ENCODE measurements at places on chromosomes 2 and 18.

- no peak for DNase-seq
These were observed 125.7 kb downstream of the UXS1 start for GRCh38 chr2:106068451-106068850.

GRCh38 chr2:66170744-66171330 is 264.1 kb upstream of the MEIS1 start:
- DNase-seq = no peak

DNA sequence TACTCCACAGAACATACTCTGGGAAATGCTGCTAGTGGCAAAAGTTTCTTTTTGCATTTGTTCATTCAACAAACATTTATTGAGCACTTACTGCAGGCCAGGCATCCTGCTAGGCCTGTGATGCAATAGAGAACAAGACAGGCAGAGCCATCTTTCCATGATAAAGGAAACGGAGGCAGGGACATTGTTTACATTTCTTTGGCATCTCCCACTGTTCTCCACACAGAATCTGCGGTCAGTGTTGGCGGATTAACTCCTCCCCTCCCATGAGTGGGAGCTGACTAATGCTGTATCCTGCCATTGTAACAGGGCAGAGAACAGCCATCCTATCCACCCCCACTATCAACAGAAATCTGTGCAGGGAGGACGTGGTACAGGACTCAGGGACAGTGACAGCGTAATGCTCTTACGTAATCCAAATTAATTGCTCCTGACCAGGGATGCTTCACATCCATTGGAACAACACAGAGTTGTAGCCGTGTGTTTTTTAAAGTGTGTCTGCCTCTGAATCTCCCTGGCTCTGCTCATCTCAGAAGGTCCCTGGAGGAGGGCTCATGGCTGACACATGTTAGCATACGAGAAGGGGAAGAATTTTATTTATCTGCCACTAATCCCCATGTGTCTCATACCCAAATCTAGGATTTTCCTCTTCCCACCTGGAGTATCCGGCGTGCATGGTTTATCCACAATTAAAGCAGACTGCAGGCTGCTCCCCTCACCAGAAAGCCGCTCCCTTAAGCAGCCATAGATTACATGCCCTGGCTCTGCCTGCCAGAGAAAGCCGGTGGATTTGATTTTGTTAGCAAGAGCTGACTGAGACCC is 32.3 kb downstream of the STEAP3 start:
- DNase-seq = no peak

DNA sequence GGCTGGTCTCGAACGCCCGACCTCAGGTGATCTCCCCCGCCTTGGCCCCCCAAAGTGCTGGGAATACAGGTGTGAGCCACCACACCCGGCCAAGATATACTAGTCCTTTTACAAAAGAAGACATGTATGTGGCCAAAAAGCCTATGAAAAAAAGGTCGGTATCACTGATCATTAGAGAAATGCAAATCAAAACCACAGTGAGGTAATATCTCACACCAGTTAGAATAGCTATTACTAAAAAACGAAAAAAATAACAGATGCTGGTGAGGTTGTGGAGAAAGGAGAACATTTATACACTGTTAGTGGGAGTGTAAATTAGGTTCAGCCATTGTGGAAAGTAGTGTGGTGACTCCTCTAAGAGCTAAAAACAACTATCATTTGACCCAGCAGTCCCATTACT is 26.4 kb downstream of the KLHL23 start:
- DNase-seq = no peak

DNA sequence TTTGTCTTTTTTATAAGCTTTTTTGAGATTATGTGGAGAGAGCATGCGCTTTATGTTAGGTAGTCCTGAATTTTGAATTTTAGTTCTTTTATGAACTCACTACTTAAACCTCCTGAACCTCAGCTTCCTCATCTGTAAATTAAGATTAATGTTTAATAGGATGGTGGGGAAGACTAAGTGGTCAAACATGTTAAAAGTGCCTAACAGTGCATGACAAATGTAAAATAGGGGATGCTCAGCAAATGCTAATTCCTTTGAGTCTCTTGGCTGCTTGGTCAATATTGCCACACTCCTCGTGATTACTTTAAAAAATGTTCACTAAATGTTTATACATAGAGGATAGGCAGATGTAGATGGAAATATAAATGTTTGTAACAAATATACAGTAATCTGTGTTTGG is 6.8 kb downstream of the BIRC6 start:
- DNase-seq = no peak

GRCh38 chr18:44198612-44199284 is 481.9 kb upstream of the SETBP1 start:
- DNase-seq = no peak

- DNase-seq = peak; percentile 52
These were observed 50.1 kb downstream of the ITGAV start for GRCh38 chr2:186639939-186640338.

DNA sequence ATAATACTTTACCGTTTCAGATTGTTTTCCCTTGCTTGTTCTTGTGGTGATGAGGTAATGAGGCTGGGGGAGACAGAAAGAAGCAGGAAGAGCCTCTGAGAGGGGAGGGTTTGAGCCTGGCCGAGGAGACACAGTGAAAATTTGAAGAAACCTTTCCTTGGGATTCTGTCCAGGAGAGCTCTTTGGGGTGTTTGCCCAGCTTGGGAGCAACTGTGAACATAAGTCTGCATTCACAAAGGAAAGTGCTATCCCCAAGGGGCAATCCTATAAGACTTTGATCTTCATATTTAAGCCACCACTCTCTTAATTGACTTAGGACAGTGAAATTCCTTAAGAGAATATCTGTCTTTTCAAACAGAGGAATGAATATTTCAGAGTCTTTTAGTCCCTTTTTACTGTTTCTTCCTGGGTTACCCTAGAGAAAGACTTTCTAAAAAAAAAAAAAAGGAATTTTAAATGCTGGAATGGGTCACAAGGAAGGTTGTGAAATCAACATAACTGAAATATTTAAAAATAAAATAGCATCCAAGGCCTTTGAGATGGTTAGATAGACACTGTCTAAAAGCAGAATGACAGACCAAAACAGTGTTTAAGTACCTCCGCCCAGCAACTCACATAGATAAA is 52.5 kb upstream of the STAM2 start:
- no peak for DNase-seq

GRCh38 chr18:11586896-11587295 is 22.5 kb upstream of the SLC35G4 start:
- DNase-seq = no peak

DNA sequence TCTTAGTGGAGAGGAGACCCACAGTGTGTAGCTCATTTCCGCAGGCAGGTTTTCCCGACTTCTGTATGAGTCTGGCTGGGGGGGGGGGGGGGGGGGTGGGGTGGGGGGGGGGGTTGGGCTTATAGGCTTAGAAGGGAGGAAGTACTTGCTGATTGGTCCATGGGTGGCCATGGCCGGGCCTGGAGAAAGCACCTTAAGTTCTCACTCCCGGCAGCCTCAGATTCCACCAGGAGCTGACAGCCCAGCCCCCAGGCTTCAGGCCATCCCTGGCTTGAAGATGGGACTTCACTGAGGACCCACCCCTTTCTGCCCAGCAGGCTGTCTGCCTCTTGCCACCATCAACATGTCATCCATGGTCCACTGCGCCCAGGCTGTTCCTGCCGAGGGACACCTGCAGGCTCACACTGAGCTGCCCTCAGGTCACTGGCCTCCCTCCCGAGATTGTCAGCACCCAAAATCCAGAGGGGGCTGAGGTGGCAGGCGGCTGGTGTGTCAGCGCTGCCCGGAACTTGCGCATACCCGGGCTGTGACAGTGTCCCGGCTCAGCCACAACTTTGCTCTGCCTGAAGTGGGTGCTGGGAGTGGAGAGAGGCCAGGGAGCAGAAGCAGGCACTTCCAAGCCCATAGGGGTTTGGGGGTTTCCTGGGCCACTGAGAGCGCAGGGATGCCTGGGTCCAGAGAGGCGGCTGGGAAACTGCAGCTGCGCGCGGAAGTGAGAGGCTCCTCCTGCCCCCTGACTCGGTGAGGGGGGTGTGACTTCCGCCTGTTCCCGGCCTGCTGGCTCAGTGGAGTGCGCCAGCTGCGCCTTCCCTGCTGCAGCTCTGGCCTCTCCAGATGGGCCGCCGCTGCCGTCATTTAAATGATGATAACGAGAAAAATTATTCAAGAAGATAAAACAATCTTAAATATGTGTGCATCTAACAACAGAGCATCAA is 256.1 kb downstream of the RPRM start:
- no peak for DNase-seq

GRCh38 chr18:3612315-3612714 is 162.3 kb downstream of the TGIF1 start:
- no peak for DNase-seq

GRCh38 chr2:125745514-125745913 is 910.4 kb upstream of the GYPC start:
- DNase-seq = no peak

DNA sequence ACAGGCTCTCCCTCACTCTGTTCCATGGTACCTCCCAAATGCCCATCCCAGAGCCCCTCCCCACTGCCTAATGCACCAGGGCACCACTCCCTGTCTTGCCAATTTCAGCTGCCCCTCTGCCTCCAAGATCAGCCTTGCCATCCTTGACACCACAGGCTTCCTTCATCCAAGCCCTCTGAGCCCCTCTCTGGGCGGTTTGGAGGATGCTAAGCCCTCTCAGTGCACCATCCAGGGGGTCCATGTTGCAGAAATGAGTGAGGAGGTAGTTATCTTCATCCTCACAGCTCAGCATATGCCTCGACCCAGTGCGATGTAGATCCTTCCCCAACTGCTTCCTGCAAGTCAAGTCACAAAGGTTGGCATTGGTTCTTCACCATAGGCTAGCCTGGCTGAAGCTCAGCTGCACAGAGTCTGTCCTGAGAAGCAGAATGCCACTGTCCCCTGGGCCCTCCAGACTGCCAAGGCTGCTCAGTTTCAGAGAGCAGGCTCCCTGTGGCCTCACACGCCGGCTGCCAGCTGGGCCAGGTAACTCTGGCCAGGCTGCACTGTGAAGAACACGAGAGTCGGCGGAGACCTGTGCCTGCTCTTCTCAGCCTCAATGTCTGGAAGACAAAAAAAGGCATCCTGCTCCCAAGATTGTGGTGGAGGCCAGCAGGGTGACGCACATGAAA is 9.9 kb upstream of the MAP3K2 start:
- DNase-seq = no peak

- no peak for DNase-seq
These were observed 242.9 kb upstream of the ID2 start for GRCh38 chr2:8438996-8439395.

- DNase-seq = no peak
These were observed 203.8 kb upstream of the SIX2 start for GRCh38 chr2:45212953-45213635.

- DNase-seq = no peak
These were observed 23.0 kb upstream of the ACTR2 start for GRCh38 chr2:65204461-65205210.

- DNase-seq = no peak
These were observed 248.0 kb upstream of the PXDN start for GRCh38 chr2:1992280-1992679.

- DNase-seq = no peak
These were observed 9.6 kb upstream of the KCNG2 start for GRCh38 chr18:79787865-79788733.

- no peak for DNase-seq
These were observed 40.4 kb upstream of the SMAD2 start for GRCh38 chr18:47970664-47971531.

DNA sequence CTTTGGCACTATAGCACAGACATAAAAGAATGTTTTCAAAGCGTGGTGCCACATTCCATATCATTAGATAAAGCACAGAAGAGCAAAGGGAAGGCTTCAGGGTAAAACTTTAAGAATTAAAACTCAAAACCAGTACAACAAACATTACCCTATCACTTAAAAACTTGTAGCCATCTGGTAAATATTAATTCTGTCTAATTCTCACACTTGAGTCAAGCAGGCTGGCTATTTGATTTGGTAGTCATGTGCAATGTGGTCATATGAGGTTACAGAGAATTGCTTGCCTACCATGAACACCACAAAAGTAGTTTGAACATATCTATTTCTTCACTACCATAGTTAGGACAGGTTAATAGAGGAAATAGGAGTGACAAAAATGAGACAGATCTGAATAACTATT is 244.9 kb downstream of the IRS1 start:
- no peak for DNase-seq

- no peak for DNase-seq
These were observed 107.8 kb downstream of the CACNB4 start for GRCh38 chr2:151991010-151991409.

GRCh38 chr2:165700531-165700930 is 93.5 kb downstream of the GALNT3 start:
- no peak for DNase-seq

GRCh38 chr18:36181898-36182506 is 5.3 kb upstream of the MOCOS start:
- DNase-seq = no peak

- no peak for DNase-seq
These were observed 194.1 kb downstream of the SMAD7 start for GRCh38 chr18:48756511-48757226.

DNA sequence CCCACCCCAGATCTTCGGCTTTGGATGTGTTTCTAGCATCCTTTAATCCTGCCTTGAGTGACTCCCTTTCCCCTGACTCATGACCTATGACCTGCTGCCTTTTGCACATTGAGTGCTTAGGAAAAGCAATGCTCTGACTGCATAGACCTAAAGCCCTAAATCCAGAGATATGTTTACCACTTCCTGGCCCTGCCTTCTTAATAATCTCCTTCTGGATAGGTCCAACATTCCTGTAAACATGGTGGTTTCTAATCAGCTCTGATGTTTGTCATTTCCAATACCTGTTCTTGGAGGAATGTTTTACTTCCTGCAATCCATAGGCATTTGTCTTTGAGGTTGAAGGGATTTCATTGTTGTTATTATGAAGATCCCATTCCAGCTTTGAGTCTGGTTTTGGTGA is 2.3 kb downstream of the SLC3A1 start:
- DNase-seq = no peak

GRCh38 chr2:241268306-241268705 is 47.2 kb downstream of the HDLBP start:
- DNase-seq = no peak

DNA sequence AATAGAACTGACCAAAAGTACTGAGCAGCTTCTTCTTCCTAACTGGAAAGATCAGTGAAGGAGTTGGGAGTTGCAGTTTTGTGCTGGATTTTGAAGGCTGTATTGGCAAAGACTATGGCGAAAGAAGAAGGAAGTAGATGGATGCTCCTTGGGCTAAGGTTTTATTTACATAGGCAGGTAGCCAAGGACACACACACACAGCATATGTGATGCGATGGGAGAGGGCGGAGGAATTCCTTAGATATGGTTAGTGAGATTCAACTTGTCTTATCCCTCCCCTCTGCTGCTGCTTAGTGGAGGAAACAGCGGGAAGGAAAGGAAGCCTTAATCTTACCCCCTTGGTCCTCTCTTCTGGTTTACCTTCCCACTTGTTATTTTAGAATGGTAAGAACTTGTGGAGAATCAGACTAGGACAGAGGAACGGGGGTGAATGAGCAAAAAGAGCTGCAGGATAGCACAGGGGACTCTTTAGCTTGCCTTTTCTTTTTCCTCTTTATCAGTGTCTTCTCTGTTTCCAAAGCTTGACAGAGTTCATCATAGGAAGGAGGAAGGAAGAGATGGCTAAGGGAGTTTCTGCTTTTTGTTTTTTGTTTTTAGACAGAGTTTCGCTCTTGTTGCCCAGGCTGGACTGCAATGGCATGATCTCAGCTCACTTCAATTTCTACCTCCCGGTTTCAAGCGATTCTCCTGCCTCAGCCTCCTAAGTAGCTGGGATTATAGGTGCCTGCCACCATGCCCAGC is 87.9 kb downstream of the OSBPL6 start:
- DNase-seq = no peak

GRCh38 chr2:237951878-237952277 is 14.9 kb upstream of the UBE2F start:
- DNase-seq = no peak

All from activated CD4-positive, alpha-beta T cell treated with anti-CD3 and anti-CD28 coated beads, Interleukin-2, amount 50 U/mL, for 16 hours (primary cell).